ENCODE measurements at places on chromosomes 2 and 18.
A peak's percentile ranks its signal among the peaks of the same experiment; 100 is the strongest.

GRCh38 chr18:61237529-61237928, 95.7 kb upstream of the CDH20 start:
- no peak for DNase-seq

DNA sequence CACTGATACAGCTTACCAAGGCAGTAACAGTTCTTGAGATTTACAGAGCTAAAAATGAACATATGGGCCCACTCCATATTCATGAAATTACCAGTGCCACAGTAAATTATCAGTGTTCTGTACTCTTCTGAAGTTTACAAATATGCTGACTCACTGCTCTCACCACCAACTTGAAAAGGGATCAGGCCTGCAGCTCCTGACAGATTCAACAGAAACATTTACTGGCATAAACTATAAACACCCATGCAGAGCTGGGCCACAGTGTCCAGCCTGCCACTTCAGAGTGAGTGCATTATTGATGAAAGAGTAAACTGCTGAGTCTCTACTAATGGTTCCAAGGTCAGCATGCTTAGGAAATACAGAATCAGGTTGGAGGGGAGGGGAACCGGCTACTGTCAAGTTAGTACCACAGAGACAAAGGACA, 83.1 kb downstream of the FARSB start:
- no peak for DNase-seq

DNA sequence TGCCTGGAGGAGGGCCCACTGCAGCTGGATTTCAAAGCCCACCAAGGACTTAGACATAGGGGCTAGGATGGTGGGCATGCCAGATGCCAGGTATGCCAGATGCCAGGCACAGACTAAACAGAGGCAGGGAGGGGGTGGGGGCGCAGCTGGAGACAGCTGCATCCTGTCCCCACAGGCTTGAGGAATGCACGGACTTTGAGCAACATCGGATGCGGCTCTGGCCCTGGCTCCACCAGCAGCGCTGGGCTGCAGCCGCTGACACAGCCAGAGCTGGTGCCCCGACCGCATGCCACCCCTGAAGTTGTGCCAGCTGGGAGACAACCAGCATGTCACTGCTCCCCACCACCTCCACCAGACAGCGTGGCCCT, 39.5 kb downstream of the AQP12A start:
- DNase-seq = no peak

DNA sequence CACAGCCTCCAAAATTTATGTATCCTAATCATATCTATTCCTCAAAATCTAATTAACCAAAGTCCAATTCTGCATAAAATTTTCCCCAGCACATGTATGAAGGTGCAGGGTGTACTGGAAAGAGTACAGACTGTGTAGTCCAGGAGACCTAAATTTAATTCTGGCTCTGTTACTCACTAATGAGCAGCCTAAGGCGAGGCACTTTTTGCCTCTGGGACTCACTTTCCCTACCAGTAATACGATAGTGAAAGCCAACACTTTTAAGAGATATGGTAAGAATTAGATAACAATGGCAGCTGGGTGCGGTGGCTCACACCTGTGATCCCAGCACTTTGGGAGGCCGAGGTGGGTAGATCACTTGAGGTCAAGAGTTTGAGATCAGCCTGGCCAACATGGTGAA, 177.7 kb downstream of the PIEZO2 start:
- DNase-seq = no peak

DNA sequence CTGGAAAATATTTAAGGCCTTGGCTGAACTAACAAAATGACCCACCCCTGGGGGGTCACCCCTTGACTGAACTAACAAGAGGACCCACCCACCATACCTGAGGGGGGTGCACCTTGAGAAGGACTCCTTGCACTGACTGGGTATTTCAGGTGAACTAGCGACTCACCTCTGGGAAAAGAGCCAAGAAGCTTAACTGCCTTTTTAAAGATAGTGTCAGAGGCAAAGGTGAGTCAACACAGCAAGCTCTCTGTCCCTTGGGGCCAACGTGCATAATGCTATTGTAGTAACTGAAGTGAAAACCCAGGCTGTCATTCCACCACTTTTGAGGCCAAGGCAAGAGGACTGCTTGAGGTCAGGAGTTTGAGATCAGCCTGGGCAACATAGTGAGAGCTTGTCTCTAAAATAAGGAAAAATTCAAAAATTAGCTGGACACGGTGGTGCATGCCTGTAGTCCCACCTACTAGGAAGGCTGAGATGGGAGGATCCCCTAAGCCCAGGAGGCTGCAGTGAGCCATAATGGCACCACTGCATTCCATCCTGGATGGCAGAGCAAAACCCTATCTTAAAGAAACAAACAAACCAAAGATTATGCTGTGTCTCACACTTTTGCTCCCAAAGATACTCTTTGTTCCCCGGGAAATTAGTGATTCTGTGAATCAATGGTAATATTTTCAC, 36.4 kb upstream of the ZCCHC2 start:
- peak; percentile 86 for DNase-seq

GRCh38 chr2:129929321-129930290, 49.9 kb upstream of the RAB6C start:
- DNase-seq = no peak

- peak; percentile 46 for DNase-seq
These were observed 485 bp upstream of the GALNT3 start for GRCh38 chr2:165794536-165794928.

DNA sequence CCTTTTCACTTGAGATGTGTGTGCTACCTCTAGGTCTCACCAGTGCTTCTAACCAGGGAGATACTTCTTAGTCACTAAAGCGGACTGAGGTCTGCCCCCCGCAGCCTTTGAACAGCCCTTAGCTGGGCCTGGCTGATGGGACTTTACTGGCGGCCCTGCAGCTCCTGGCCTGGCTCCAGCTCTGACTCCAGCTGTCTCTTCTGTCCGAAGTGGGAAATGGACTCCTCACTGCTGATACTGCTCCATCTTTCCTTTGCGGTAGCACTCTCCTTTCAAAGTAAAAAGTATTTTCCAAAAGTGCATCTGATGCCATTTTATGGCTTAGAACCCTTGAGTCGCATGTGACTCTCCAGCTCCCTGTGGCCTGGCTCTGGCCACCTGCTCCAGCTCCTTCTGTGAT, 64.5 kb downstream of the ATP9B start:
- DNase-seq = no peak

- DNase-seq = no peak
These were observed 309.7 kb downstream of the XIRP2 start for GRCh38 chr2:167198009-167198408.

DNA sequence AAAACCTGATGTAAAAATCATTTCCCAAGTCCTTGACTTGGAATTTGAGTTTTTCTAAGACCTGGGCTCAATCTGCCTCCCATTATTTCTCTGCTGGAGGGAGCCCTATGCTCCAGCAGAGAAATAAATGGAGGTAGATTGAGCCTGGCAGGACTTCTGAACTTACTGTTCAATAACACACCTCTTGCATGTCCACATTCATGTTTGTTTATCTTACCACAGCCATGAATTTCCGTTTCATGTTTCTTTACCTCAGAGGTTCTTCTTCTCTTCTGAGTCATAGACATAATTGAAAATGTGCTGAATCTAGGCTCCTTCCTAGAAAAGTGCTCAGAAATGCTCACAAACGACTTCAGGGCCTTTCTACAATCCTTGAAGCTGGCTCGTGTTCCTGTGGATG, 170.8 kb downstream of the PMAIP1 start:
- no peak for DNase-seq

GRCh38 chr2:135050132-135050531, 2.0 kb upstream of the RAB3GAP1 start:
- DNase-seq = no peak

GRCh38 chr2:60516826-60517225, 36.6 kb downstream of the BCL11A start:
- DNase-seq = no peak

- no peak for DNase-seq
These were observed 105.6 kb upstream of the REV1 start for GRCh38 chr2:99595373-99595772.

DNA sequence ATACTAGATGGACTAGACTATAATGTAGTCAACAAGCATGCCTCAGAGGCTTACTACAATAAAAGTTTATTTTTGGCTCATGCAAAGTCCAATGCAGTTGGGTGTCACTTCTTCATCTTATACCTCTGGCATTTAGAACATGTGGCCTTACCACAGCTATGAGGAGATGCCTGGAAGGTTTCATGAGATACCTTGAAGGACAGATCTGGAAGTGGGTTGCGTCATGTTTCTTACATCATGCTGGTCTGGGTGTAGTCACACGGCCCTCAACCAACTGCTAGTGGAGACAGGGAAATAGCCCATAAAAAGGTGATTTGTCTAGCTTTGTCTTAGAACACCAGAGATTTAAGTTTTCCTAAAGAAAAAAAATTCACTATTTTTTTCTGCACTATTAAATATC, 91.7 kb upstream of the MMADHC start:
- DNase-seq = no peak

DNA sequence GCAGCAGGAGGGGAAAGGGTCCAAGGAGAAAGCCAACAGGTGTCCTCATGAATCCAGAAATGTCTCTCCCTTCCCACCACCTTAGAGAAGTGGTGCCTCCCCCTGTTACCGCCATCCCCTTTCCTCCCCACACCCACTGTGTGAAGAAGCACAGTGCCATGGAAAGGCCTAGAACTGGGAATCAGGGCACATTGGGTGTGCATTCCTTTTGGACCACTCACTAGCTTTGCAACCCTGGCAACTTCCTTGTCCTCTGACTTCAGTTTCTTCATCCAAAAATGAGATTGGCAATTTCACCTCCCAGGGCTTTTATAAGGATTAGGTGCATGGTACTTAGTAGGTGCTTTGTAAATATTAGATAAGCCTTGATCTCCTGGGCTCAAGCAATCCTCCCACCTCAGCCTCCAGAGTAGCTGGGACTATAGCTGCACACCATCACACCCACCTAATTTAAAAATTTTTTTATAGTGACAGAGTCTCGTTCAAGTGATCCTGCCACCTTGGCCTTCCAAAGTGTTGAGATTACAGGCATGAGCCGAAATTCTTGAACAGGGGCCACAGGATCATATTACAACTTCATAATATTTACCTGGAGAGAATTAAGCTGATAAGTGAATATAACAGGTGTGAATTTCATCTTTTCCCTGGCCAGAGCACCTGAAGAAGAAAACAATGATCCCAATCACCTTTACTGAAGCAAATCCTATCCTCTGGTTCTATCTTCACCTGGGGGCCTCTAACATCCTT, 97.9 kb upstream of the TAF1B start:
- no peak for DNase-seq

- no peak for DNase-seq
These were observed 118.1 kb upstream of the MSH6 start for GRCh38 chr2:47664817-47665216.

GRCh38 chr2:47031909-47032668, 116.5 kb upstream of the MCFD2 start:
- peak; percentile 20 for DNase-seq

DNA sequence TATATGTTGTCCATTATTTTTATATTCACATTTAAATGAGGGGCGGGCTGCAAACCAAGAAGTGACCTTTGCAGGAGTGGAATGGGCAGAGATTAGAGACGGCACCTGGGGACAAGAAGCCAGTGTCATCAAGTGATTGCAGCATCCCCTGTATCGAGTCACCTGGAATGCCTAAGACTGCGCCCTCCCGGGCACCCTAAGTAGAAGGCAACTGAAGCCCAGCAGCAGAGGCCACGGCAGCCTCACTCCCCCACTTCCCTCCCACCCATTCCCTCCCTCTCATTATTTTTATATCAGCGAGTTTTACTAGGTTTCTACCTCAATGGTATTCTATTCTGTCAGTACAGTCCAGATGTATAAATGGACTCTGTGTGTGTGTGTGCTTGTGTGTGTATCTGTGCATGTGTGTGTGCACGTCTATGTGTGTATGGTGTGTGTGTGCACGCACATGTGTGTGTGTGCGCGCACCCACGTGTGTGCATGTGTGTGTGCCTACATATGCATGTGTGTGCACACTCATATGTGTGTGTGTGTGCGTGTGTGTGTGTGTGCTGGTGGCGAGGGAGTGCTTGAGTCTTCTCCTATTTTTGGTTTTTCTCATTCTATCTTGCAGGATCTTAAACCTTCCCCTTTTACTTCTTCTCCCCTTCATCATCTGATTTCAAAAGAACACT, 106.8 kb upstream of the SLC66A3 start:
- DNase-seq = no peak

DNA sequence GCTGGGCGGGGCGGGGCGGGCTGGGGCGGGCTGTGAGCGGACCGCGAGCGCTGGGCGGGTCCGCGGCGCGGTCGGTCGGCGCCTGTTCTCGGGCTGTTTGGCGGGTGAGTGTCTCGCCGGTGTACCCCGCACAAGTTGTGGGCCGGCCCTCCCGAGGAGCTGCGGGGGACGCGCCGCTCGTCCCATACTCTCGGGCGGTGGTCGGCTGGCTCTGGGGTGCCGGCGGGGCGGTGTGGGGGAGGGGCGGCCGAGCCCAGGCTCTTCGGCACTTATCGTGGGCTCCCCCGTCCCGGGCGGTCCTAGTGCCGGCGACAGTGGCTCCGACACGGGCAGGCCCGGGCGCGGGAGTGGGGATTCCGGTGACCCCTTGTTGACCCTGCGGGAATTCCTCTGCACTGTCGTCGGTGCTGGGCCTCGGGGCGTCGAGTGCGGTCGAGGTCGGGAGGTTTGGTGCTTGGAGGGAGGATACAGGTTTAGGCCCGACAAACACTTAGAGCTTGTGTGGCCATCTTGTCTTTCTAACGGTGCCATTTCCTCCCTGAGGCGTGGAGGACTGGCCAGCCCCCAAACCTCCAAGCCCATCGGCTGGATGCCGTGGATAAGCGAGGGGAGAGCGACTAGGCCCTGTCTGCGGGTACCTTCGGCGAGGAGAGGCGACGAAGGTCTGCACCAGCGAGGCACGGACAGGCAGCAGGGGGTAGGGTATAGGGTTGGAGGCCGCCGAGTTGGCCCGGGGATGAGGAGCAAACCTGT, at the start of gene SEPTIN2:
SEPTIN2 (plus strand) TSS at position 47 of the 753 bp plus-strand sequence. CDS start 8,308 bp downstream, outside the sequence.
- no peak for DNase-seq

- no peak for DNase-seq
These were observed 64.9 kb downstream of the EIPR1 start for GRCh38 chr2:3312576-3313345.
